Psoas muscle (tissue), 8 donors: ENCODE measurements at places on chromosomes 13 and 19. TPM values are rescaled to one million over a fixed set of nuclear protein-coding genes. Genes with fewer than 3 reads are reported as not detected.
A peak's percentile ranks its signal among the peaks of the same experiment; 100 is the strongest.

DNA sequence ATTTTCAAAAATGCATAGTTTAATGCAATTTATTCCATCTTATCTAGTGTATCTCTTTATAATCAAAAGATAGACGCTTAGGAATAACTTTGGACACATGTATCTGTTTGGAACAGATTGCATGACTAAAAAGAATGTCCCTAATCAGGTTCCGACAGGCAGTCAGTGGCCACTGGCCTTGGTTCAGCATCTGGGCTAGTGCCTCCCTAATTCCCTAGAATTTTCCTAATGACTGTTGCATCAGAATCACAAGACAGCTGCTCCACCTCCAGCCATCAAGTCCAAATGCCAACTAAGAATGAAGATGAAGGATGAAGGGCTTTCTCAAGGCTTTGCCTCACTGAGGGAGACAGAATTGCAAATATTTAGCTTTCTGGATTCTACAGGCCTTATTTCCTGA lies 173.8 kb downstream of the EFNB2 start:
- no peaks in the 10 kb centered on the region for H3K36me3 ChIP-seq
- no peak overlapping the region for H3K27ac ChIP-seq
- no peak for DNase-seq
- no peaks in the 10 kb centered on the region for H3K27me3 ChIP-seq
- H3K4me1 ChIP-seq, result no peaks in the 10 kb centered on the region
- H3K4me3 ChIP-seq, result no peak overlapping the region

DNA sequence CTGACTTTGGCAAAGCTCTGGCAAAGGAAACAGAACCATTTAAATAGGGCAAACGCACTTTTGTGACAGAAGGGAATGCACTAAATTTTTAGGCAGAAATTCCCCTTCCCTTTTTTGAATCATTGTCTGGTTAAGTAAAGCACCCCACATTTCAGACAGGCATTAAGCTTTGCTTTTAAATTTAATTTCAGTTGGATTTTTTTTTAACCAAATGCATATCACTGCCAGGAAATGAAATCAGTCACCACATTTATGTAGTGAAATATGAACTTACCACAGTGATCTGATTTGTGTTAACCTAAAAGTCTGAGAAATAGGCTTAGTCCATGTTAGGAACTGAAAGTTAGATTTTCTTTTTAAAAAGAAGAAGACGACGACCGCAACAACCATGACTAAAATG lies 10.8 kb downstream of the GPR183 start:
- no peaks in the 10 kb centered on the region for H3K36me3 ChIP-seq
- H3K27ac ChIP-seq, result no peak overlapping the region
- H3K4me3 ChIP-seq, result no peak overlapping the region
- no peaks in the 10 kb centered on the region for H3K27me3 ChIP-seq

DNA sequence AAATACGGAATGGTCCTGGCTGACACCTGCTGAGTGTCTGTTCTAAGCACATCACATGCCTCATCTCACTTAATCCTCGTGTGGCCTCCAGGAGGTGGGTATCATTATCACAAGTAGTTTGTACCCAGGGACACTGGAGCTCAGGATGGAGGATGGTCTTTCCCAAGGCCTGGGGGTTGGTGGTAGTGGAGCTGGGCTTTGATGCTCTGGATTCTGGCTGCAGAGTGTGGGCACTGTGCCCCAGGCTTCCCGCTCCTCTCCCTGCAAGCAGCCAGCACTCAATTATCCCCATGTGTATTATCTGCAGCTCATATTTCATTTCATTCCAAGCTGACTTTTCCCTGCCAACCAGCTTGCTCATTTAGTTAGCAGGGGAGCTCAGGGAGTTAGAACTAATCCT lies 52.1 kb downstream of the SIAH3 start:
- peak; percentile 19 for DNase-seq
- no peaks in the 10 kb centered on the region for H3K27me3 ChIP-seq
- no peak overlapping the region for H3K27ac ChIP-seq
- H3K4me1 ChIP-seq, result peaks cover 3% of the 10 kb centered on the region
- H3K4me3 ChIP-seq, result no peak overlapping the region

The DCLK1 gene
- total RNA-seq, result 2.3 TPM

The B3GNT8 gene
- total RNA-seq, result 0.96 TPM

The FREM2 gene
- 2.2 TPM for total RNA-seq
